ENCODE measurements at places on chromosomes 7 and 10. TPM values are rescaled to one million over a fixed set of nuclear protein-coding genes. Genes with fewer than 3 reads are reported as not detected.

DNA sequence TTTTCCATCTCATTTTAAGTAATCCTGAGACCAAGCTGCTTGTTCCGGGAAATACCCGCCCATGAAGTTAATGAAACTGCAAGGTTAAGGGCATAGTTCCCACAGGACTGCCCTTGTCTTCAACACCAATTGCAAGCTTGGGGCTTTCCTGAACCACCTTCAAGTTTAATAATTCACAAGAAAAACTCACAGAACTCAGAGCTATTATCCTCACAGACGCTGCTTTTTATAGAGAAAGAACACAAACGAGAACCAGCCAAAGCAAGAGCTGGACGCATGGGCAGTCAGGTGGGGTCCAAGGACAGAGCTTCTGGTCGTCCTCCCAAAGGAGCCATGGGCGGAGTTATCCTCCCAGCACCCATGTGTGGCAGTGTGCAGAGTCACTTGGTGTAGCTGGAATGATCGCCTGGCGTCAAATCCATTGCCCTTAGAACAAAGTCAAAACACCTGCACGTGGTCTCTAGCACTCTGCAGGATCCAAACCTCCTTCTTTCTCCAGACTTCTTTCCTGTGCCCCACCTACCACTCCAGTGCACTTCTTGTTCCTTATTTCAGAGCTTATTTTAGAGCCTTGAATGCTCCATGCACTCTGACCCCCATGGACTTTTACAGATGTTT is 56.7 kb downstream of the SNX10 start:
- no peak for DNase-seq

DNA sequence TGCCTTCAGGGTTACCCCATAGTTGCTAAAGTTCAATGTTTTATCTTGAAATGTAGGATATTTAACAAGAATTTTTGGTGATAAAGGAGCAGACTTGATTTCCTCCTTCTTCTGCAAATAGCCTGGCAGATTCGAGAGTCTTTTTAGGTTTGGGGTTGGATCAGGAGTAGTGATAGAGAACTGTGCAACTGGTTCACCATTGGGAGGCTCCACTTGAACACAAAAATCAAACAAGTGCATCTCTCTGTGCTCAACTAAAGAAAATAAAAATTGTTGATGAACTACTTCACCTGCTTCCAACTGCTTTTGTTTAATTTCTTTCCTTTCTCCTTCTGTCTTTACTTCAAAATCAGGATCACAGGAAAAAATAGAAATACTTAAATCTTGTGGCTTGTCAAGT is 58.5 kb downstream of the MACC1 start:
- DNase-seq: no peak

PTPRN2 gene
- total RNA-seq: 0.14 TPM

CALHM3 gene
- total RNA-seq: not detected

GRCh38 chr7:79555571-79555970 is 102.1 kb upstream of the MAGI2 start:
- DNase-seq: no peak
